ENCODE measurements at places on chromosomes 16 and 17.

DNA sequence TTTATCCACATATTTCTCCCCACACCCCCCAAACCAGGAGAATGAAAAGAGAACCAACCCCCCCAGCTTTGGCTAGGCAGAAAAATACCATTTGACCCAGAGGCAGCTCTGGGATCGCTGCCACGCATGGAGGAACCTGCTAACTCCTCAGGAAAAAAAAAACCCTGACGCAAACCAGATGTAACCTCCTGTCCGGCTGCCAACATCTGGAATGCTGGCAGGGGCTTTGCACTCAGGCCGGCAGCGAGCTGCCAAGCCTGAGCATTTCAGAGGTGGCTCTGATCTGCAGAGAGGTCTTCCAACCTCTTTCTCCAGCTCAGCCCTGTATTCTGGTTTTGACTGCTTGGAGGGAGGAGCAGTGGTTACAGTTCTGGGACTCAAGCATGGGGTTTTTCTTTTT, 8.2 kb downstream of the IGFBP4 start:
- DNase-seq, result no peak

DNA sequence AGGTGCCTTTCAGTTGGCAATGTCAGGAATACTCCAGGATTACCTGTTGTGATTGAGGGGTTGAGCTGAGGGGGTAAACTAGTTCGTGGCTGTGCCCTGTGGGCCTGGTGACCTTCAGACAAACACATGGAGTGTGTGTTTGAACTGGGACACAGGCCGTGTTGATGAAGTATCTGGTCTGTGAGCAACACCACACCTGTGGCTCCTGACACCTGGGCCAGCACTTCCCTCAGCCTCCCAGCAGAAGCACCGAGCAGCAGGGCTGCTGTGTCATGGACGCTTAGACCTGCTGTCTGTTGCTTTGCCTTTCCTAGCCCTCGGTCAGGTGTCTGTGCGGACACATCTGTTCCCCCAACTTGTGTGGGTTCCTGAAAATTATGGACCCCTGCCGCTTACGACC, 82.9 kb downstream of the KSR1 start:
- no peak for DNase-seq

DNA sequence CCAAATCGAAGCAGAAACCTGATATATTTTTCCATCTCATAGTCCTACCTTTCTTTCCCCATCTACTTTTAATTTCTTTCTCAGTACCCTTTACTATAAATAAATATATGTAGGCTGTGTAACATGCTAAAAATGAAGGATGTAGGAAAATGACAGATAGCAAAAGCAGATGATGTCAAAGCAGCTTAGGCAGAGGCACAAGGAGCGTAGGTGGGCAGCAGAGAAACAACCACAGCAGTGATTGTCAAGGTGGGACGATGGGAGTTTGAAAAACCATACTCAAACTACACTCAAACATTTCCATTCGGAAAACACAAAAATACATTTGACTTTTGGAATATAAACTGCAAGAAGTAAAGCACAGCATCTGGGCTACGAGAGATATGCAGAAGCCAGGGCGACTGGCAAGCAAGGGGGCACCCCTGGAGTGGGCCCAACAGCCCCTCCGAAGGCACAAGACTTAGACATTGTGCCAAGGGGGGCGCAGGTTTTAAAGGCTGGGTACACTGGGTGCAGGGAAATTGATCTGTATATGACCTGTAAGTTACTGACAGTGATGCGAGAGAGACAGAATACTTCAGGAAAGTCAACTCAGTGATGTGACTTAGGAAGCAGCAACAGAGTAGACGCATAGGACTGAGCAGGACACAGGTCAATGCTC, 31.1 kb downstream of the SNN start:
- no peak for DNase-seq

DNA sequence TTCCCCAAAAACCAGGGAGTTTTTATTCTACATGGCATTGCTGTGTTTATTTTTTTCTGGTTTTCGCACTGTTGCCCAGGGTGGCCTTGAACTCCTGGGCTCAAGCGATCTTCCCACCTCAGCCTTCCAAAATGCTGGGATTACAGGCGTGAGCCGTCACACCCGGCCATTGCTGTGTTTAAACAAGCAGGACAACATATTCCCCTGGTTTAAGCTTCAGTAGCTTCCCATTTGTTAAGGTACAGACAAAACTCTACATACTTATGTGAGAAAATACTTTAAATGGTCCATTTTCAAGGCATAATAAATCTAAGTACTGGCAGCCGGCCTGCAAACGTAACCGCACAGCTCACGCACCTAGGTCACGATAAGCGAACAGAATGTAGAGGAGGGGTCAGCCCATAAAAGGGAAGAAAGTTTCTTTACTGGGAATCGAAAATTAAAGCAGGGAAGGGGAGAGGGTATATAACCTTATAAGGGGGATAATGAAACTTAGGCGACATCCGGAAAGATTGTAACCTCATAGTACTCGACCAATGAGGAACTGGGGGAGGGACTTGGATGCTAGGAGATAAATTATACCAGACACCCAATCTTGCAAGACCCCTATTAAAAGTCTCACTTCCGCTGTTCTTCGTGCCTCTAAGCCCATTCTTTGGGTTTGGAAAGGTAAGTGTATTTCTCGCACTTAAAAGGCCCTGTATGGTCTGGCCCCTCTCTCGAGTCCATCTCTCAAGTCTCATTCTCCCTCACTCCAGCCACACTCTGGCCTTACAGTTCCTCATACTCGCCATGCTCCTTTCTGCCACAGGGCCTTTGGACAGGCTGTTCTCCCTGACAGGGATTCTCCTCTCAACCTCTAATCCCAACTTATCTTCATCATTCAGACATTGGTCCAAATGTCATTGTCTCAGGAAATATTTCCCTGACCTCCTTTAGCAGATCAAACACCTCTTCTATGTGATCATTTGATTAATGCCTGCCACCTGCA, 59.2 kb downstream of the TEX14 start:
- no peak for DNase-seq

All from bone marrow (tissue), 2 donors.